BE2C (cell line): ENCODE measurements at places on chromosomes 5 and 9.

DNA sequence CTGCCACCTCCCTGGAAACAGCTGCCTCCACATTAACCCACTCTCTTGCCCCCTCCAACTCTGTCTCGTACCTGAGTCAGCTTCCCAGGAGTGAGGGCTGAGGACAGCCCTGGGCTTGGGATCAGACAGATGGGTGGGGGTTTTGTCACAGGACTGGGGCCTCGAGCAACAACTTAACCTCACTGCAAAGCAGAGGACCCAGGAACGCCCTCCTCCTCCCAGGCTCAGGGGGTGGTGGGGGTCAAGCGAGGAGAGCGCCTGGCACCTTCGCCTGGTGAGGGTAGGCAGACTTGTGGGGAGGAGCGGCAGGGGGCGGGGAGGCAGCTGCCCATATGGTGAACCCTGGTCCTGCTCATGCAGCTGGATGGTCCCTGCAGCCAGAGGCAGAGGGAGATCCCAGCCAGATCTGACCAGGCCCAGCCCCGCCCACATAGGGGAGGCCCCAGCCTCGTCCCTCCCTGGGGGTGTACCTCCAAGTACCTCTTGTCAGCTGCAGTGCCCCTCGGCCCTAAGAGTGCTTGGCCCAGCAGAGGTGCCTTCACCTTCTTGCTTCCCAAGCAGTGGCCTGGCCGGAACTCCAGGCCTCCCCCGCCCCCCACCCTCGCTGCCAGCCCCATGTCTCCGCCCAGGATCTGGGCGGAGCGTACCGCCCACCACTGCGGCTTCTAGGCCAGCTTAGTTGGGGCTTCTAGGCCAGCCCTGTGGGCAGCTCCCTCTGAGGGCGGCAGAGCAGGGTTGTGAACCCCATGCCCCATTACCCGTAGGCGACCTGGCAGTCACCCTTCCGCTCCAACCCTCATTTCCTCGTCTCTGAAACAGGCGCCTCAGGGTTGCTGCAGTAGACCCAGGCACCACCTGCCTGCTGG is at the start of gene SARDH:
SARDH (minus strand) TSS at position 579 of the 866 bp plus-strand sequence. CDS start 4,179 bp downstream, outside the sequence.
- DNase-seq, result peak; percentile 91

DNA sequence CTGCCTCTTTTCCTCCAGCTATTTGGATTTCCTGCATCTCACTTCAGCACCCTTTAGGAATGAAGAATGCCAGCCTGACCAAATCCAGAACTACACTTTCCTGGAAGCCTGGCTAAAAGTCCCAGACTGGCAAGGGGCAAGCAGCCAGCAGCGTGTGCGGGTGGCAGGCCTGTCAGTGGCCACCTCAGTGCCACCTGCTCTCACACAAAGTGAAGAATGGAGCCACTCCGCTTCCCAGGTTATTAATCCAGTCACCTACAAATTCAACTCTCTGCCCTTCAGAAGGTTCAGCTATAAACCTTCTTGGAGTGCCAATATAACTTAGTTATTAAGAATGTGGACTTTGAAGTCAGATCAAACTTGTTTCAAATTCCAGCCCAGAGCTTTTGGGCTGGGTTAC is 6.7 kb upstream of the ALDOB start:
- DNase-seq, result no peak

- no peak for DNase-seq
These were observed 84.9 kb downstream of the SLC28A3 start for GRCh38 chr9:84255696-84256095.

DNA sequence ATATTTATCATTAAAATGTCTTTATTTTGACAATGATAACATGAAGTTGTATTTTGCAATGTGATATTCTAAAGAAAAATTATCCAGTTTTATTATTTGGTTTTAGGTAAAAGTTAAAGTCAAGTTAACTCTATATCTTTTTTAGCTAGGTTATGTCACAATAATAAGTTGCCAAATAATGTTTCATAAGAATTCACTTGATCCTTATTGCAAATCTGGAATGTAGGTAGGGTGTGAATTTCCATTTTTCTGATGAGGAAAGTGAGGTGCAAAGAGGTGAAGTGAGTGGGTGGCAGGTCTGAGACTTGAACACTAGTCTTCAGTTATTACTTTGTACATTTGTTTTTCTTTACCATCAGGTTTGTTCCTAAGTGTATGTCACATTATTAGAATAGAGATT is 21.5 kb downstream of the SPINK5 start:
- DNase-seq, result no peak

GRCh38 chr9:125447202-125447802 is 185.7 kb downstream of the GAPVD1 start:
- no peak for DNase-seq

DNA sequence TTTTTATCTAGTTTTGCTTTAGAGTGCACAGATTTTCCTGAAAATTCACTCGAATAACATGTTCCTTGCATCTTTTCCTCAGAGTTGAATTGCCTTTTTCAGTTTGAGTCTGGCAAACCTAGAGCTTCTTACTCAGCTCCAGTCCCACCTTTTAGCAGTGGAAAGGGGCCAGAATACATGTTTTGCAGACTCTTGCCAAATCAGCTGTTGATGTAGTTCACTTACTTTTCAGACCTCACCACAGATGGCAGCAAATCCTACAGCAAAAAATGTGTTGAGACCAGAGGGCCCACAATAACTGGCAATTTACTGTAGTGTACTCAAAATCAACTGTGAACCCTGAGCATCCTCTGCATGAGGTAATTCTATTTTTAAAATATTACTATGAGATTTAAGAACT is 545.2 kb upstream of the ACO1 start:
- no peak for DNase-seq

DNA sequence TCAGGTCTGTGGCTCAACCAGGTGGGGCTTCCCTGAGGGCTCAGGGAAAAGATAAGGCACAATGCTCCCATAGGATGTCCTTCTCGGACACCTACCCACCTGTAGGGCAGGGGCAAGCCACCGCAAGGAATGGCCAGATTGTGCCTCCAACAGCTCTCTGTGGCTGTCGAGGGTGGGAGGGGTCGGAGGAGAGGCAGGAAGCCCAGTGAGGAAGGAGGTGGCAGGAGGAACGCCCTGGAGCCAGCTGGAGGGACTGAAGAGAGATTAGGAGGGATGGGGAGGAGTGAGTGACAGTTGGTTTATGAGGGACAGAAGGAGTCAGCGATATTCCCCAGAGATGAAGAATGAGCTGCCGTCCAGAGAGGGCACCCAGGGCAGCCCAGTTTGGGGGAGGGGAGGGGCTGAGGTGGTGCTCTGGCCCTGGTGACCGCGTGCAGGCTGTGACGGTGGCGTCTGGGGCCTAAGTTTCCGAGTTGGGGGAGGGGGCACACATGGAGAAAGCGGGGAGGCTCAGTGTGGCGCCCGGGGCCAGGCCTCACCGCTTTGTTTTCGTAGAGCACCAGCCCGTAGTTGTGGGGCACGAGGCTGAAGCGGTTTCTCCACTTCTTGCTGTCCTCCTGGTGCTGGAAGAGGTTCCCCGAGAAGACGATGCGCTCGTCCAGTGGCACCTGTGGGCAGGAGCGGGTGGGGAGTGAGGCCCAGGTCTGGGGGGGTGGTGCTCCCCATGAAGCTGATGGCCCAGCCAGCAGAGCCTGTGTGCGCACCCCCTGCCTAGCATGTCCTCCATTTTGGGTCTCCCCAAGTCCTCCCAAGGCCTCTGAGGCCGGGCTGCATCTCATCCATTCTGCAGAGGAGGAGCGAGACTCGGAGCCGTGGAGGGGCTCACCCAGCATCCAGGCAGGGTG is 75.6 kb downstream of the LRSAM1 start:
- DNase-seq, result no peak

DNA sequence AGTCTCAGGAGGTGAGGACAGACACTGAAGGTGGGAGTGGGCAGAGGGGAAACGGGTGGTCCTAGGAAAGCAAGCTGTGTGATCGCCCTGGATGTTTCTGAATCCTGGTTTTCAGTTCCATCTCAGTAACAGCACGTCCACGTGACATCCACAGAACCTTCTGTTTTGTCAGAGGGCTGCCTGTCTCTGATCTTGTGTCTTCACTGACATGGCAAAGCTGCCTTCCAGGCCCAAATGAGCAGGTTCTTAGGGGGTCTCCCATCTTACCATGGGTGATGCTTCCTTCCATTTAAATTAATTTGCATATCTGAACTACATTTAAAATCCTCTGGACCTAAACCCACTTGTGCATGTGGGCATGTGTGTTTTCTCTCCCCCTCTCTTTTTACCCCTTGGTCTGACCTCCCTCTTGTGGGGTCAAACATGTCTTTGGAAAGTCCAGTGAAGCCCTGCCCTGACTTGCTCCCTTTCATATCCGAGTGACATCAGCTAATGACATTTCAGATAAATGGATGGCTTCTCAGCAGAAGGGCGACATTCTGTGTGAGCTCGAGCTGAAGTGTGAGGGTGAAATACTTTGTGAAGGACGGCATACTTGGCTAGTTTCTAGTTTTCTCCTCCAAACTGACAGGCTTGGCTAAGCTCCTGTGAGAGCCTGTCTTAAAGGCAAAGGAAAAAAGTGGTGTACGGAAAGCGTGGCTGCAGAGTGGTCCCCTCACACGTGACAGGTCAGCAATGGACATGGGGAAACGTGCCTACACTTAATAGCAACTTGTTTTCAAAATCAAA is 204.8 kb upstream of the S1PR3 start:
- no peak for DNase-seq

GRCh38 chr9:131650254-131650653 is 89.6 kb downstream of the RAPGEF1 start:
- no peak for DNase-seq

DNA sequence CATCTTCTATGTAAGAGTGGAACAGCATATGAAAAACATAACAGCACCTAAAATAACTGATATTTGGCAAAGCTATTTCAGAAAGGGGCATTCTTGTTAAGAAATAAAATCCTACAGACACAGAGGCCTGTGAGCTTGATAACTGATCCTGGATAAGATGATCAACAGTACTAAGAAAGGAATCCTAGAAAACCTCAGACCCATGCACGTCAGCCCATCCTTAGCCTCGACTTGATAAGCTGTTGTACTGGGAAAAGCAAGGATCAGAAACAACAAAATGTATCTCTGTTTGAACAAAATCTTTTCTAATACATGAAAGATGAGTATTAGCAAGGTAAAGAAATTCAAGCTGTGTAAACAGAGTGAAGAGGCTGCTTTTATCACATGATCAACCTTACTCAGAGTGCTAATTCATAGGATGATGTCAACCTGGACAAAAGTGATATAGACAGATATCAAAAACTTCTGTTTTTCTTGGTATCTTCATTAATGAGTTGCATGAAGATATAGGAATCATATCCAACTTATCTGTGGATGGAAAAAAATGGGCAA is 15.2 kb downstream of the LIFR start:
- no peak for DNase-seq

DNA sequence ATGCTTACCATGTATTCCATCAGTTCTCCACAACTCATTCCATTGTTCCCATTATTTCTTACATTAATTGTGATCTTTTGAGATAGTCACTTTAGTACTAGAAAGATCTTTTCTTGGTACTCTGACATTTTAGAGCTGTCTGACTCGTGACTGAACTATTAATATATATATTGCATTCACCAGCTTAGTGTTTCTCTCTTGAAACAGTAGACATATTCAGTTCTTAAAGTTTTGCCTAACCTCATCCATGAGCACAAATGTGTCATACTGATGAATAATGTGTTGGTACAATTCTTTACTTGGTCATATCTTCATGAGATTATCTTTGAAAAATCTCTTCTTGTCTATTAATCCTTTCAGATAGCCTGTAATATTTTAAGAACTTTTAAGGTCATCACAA is 74.3 kb downstream of the NLN start:
- no peak for DNase-seq

DNA sequence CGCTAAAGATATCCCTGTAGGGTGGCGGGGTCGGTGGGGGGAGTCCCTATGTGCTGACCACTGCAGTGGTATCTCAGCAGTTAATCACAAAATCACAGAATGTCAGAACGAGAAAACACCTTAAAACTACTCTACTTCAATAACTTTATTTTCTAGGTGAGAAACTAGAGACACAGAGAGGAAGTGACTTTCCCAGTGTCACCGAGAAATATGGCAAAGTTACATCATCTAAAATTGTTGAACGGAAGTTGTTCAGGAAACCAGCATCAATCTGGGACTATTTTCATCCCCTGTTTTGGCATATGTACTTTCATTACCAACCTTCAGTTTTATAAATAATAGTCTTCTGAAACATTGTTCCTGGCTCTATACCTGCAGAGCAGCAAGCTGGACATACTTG is 384.0 kb downstream of the SPOCK1 start:
- DNase-seq, result no peak

GRCh38 chr5:80607832-80608231 is 37.8 kb upstream of the ANKRD34B start:
- DNase-seq, result no peak

- DNase-seq, result no peak
These were observed 3.6 kb upstream of the POC5 start for GRCh38 chr5:75720882-75721281.

DNA sequence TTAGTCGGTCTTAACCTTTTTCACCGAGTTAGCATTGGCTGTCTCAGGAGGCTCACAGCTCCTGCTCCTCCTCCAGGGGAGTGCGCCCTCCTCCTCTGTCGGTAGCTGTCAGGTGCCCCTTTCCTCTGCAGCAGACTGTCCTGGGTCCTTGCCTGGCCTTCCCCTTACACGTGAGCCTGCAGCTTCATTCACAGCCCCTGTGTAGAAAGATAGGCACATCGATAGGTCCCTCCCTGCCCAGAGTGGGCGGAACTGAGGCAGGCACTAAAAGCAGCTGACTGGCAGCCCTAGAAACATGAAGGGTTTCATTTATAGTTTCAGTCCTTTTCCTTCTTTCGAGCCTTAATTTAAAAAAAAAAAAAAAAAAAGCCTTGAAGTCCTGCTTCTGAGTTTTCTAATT is 17.2 kb downstream of the TENT4A start:
- DNase-seq, result no peak

DNA sequence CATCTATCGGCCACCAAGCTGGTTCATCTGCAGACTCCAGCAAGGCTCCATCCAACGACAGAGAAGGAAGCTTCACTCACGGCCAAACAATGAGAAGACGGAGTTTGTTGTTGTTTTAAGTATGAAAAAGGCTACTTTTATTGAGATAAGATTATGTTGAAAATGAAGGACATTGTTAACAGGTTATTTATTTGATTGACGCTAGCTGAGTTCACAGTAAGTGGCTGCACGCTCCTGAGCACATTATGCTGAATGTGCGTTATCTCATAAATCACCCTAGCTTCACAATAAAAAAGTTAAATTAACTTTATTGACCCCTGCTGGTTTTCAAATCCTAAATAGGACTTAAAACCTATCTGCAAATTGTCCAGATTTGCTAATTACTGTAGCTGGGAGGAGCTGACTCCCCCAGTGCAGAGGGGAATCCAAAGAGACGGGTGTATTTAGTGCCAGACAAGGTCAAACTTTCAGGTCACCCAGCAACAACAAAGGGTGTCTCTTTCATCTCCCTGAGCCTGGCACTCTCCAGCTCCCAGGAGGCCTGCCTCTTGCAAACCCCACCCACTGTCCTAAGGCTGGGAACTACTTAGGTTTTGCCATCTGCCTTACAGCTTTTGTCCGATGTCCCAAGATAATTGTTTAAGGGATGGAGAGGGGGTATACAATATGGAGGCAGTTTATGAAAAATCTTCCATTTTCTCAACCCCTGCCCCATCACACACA is 129.2 kb downstream of the ZDHHC21 start:
- peak; percentile 28 for DNase-seq

GRCh38 chr5:178547753-178548415 is 42.3 kb downstream of the COL23A1 start:
- no peak for DNase-seq
